ENCODE measurements at places on chromosomes 13 and 19.

DNA sequence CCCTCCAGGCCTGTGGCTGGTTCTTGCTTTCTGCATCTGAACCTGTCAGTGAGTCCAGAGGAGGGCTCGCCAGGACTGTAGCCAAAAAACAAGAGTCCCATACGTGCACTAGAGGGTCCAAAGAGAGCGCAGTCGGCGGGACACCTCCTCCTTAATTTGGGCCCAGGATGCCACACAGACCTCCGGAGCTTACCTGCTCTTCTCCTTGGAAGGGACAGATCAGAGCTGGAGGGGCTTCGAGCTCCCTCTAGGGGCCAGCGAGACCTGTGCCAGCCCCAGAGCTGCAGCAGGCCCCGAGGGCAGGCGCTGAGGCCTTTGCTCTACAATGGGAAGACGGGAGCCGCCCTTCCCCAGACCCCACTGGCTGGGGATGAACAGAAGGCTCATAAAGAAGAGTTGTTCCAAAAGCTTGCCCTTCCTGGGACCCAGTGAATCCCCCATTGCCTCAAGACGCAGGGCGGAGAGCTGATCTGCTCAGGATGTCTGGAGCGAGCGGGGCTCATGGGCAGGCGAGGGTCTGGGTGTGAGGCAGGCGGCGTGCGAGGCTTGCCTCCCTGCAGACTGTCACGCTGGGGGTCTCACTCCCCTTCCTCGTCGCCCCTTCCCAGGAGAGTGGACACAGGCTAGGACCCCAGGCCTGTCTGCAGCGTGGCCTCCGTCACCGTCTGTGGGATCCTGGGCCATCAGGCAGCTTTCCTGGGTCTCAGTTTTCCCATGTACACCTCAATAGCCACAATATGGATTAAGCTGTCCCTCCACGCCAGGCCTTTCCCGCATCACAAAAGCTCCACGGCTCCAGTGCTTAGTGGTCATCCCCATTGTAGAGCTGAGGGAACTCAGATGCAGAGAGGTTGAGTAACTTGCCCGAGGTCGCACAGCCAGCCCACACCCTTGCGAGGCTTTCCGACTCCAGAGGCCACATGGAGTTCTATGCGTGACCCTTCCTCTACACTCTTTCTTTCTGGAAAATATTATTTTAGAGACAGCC, 46.9 kb upstream of the VSTM2B start:
- DNase-seq = peak; percentile 42

GRCh38 chr13:112181336-112182067, 114.6 kb downstream of the SOX1 start:
- DNase-seq = no peak

- no peak for DNase-seq
These were observed 76.2 kb upstream of the MTIF3 start for GRCh38 chr13:27526516-27526915.

DNA sequence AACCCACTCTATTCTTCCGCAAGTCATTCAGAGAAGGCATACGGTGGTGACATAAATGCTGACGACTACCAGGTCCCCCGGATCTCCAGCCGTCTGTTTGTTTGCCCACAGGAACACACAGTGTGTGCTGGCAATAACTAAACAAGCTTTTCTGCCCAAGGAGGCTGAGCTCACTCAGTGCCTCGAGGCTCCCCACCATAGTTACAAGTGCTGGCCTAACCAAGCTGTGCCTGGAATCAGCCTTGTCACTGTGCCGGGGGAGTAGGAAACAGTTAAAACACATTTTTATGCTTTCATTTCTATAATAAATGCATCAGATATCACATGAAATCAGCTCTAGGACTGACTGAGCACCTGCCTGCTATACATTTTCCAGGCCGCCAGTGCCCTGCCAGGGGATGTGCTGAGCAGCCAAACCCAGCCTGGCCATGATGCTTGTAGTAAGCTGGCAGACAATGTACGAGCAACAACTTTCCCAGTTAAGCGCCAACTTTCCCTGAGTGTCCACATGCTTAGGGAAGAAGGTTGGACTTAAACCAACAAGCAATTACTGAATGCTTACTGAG, 28.1 kb downstream of the BRD4 start:
- DNase-seq = peak; percentile 80

- DNase-seq = no peak
These were observed 42.0 kb upstream of the MCF2L start for GRCh38 chr13:112926993-112927392.

DNA sequence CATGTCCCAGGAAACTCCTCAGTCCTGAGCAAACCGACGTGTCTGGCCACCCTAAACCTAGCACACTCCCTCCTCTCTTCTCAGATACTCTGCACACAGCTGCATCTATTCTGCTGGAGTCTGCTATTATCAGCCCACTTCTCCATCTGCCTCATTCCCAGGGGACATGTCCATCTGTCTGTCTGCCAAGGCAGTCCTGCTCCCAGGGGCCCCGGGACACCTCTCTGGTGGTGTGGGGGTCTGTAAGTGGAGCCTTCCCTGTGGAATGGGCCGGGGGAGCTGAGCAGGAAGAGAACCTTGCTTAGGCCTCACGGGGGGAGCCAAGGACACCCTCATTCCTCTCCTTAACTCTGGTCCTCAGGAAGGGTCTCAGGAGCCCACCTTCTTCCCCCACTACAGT, 72.7 kb downstream of the ERICH6B start:
- DNase-seq = no peak

DNA sequence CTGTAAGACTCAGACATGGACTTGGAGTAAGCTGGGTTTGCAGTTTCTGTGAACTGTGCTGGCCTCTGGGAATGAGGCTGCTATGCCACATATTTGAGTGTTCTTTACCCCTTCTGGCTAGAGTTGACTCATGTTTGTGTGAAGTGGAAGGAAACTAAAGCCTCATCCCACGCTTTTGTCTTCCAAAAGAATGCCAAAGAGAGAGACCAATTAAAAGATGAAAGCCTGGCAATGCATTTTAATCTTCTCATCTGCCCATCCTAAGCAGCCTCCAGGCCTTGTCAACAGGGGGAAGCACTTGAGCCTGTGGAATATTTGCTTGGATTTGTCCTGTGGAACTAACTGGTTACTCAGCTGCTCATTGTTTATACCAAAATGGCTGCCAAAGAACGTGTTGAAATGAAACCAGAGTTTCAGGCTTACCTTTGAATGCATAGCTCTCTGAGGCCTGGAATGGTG, 49.1 kb downstream of the LMO7 start:
- DNase-seq = peak; percentile 68

- peak; percentile 9 for DNase-seq
These were observed 1.7 kb upstream of the PSMC4 start for GRCh38 chr19:39969266-39969665.

DNA sequence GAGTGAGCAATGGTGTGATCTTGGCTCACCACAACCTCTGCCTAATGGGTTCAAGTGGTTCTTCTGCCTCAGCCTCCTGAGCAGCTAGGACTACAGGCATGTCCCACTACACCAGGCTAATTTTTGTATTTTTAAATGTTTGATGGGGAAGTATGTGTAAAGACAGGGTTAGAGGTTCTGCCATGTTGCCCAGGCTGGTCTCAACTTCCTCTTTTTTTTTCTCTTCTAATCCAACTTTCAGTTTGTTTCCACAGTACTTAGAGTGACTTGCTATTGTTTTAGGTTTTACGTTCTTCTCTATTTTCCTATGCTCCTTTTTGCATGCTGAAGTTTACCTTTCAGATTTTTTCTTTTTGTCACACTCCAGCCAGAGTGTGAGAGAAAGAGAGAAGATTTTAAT, 1433.0 kb downstream of the UQCRFS1 start:
- DNase-seq = no peak

DNA sequence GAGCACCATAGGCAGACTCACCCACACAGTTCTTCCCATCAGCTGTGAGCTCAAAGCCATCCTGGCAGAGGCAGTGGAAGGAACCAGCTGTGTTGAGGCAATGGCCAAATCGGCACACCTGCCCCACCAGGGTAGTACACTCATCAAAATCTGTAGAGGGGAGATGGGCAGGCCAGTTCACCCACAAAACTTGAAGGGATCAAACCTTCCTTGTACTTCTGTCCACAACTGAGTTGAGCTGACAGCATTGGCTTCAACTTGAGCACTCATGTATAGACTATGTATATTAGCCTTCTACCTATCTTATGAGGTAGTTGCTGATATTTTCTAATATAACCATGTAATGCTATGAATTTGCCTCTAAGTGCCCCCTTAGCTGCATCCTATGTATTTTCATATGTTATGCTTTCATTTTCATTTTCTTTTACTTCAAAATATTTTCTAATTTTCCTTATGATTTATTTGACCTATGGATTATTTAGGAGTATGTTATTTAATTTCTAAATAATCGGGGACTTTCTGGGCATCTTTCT, 42.9 kb downstream of the CCL25 start:
- no peak for DNase-seq

DNA sequence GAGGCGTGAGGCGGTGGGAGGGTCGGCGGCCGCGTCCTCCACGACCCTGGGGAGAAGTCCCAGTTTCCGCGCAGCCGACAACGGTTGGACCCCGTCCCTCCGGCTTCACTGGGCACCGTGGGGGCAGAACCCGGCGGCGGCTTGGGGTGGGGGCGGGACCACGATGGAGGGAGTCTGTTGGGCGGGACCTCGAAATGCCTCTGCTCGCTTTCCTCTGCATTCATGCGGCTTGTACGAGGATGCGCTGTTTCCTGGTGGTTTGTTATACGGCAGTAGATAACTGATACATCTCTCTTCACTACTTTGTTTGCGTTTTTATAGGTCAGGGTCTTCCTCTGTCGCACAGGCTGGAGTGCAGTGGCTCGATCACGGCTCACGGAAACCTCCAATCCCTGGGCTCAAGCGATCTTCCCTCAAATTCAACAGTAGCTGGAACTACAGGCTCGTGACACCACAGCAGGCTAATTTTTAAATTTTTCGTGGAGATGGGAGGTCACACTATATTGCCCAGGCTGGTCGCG, 24.6 kb upstream of the ZNF846 start:
- peak; percentile 72 for DNase-seq

DNA sequence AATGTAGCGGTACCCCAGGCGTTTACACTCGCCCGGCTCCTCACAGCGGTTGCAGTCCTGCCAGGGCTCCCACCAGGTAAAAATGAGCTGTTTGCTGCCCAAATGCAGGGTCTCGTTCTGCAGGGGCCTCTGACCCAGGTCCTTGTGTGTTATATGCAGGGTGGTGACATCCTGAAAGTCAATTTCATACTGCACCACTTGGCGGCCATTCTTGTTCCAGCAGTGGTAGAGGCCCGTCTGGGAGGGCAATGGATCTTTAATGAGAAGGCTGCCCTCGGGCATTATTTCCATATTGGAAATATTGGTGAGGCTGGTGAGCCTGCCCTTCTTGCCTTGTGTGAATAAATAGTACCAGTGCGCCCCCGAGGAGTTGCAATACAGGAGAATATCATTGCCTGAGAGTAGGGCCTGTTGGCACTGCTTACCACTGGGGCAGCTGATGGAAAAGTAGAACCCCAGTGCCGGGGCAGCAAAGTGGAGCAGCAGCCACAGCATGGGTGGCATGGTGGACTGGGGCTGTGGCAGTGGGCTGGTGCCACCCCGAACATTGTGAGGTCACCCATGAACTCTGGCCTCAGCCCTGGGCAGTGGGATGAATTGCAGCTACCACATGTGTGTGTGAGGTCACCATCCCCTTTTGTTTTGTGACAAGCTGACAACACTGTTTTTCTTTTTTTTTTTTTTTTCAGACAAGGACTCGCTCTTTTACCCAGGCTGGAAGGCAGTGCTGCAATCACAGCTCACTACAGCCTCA, at the start of gene FAM187B:
FAM187B (minus strand) TSS at position 563 of the 754 bp plus-strand sequence; CDS start at position 504, 59 bp downstream.
- DNase-seq = no peak

Data from tongue (tissue), 3 donors.